ENCODE measurements at places on chromosomes 4 and X.

GRCh38 chr4:2274320-2275043 lies 12.6 kb upstream of the MXD4 start:
- DNase-seq = no peak

- no peak for DNase-seq
Observed at GRCh38 chrX:136619899-136620505, 28.0 kb upstream of the CD40LG start.

GRCh38 chrX:153779891-153780677 lies 757 bp upstream of the SRPK3 start:
- DNase-seq = no peak

- no peak for DNase-seq
Observed at GRCh38 chrX:45351478-45351877, 150.8 kb upstream of the DIPK2B start.

- DNase-seq = no peak
Observed at GRCh38 chr4:26525771-26526150, 35.5 kb upstream of the CCKAR start.

GRCh38 chr4:68299492-68300457 lies 50.1 kb downstream of the YTHDC1 start:
- no peak for DNase-seq

DNA sequence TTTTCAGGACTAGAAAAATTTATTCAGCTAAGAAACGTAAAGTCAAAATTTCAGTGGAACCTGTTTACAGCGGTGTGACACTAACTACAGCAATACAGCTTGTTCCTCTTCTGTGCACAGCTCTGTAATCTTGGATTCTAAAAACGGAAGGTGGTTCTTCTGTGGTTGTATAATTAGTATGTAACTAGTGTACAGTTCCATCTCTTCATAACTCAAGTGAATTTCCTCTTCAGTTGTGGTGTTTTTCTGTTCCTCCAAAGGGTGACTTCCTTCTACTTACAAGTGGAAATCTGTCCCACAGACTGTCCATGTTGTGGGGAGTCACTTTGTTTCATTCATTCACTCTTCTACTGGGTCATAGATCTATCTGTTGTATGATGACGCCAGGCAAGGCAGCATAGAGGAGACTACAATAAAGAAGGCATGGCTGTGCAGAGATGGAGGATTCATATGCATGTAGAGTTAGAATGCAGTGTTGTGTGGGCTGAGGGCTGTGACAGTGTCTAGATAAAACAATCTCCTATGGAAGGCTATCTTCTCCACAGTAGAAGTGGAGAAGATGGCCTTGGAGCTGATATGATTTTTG lies 5.4 kb downstream of the DAPP1 start:
- DNase-seq = no peak

DNA sequence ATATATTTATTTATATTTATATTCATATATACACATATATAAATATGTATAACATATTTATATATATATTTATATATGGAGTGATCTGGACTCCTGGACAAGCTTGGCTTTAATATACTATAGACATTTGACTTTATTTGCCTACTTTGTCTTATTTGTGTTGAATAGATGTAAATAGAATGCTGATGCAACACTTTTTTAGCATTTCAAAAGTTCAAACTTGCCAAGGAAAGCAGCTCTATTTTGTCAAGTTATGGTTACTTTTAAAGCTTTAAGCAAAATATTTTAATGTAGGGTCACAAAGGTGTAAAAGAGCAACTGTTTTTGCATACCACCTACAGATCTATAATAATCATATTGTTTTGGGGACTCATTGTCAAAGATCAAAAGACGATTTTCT lies 61.1 kb downstream of the FSTL5 start:
- DNase-seq = no peak

GRCh38 chrX:14913241-14913640 lies 40.0 kb downstream of the MOSPD2 start:
- no peak for DNase-seq

DNA sequence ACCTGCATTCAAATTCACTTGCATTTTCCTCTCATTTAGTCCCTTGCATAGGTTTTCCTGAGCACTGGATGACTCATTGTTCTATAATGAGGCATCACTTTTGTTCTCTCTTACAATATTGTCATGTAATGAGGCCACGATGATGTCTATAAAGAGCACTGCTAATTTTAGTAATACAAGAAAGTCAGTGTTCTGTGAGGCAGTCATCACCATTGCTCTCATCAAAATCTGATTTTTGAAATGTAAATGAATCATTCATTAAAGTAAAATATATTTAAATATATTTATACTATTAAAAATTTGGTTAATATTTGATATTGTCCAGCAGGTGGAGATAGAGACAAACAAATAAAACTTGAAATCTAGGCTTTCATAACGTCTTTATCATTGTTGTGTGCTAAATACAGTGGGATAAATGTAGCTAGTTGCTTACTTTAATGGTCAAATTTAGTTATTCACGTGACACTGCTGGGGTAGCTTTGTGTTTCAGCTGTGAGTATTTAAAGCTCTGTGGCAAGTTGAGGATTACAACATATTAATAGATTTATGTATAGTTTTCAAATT lies 15.4 kb downstream of the HMGB2 start:
- no peak for DNase-seq

DNA sequence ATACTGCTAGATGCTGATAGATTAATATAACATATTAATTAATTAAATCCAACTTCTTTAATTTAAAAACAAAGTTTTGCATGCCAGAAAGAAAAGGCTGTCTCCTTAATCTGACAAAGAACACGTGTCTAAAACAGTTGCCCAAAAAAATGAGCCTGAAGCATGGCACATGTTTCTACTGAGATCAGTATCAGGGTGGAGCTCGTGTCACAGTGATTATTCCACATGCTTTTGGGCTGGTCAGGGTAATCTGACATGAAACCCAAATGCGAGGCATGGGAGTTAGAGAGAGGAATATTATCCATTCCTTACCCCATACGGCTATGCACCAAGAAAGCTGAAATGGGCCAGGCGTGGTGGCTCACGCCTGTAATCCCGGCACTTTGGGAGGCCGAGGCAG lies 79.4 kb upstream of the ADRA2C start:
- no peak for DNase-seq

- DNase-seq = no peak
Observed at GRCh38 chr4:153529646-153530045, 63.5 kb downstream of the TMEM131L start.

DNA sequence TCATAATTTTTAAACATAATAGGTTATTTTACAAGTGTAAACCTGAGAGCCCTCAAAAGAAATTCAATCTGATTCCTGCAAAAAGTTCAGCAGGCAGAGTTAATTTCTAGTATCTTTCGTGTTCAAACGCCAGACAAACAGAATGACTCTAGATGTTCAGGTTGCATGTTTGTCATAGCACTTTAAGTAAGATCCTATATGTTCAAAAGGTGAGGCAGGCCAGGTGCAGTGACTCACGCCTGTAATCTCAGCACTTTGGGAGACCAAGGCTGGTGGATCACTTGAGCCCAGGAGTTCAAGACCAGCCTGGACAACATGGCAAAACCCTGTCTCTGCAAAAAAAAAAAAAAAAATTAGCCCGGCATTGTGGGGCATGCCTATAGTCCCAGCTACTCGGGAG lies 1.1 kb upstream of the RASSF6 start:
- DNase-seq = no peak

DNA sequence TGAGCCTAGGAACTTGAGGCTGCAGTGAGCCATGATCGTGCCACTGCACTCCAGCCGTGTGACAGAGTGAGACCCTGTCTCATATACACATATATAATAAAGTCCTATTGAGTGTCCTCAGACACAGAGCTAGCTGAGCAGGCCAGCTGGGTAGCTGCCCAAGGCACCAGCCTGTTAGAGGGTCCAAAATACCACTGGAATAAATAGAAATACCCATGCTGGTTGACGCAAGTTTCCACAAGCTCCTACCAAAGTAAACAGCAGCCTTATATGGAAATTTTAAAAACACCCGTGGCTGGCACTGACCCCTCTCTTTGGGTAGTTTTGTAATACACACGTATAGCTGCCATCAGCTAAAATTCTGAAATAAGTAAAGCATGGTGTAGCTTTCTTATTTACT lies 348.6 kb downstream of the BCOR start:
- no peak for DNase-seq

GRCh38 chrX:2242980-2243379 lies 257.8 kb downstream of the DHRSX start:
- no peak for DNase-seq

GRCh38 chr4:31947101-31947500 lies 1226.9 kb downstream of the PCDH7 start:
- DNase-seq = no peak

- DNase-seq = no peak
Observed at GRCh38 chr4:2942532-2943363, 20.5 kb downstream of the NOP14 start.

- DNase-seq = no peak
Observed at GRCh38 chr4:108624263-108625056, 4.1 kb downstream of the RPL34 start.

Data from activated naive CD4-positive, alpha-beta T cell (primary cell).